ENCODE measurements at places on chromosomes 4 and X. TPM values are rescaled to one million over a fixed set of nuclear protein-coding genes. Genes with fewer than 3 reads are reported as not detected.

Gene PRPS2
- 17.8 TPM for polyA plus RNA-seq

Gene POLN
- polyA plus RNA-seq: 0.82 TPM

Gene CLCN4
- 3.3 TPM for polyA plus RNA-seq

Gene IL2
- not detected for polyA plus RNA-seq

Gene MECP2
- 5.0 TPM for polyA plus RNA-seq

Gene KDR
- polyA plus RNA-seq: 29.1 TPM

Gene JADE3
- 4.8 TPM for polyA plus RNA-seq

Gene PDLIM5
- polyA plus RNA-seq: 37.3 TPM

Gene MGAT4D
- polyA plus RNA-seq: not detected

Gene PLRG1
- polyA plus RNA-seq: 63.5 TPM

Gene SHROOM4
- polyA plus RNA-seq: 1.6 TPM

Gene UGT2B11
- polyA plus RNA-seq: not detected

Gene PTTG2
- not detected for polyA plus RNA-seq

Gene GUCY1A1
- polyA plus RNA-seq: not detected

Measured in H1 (cell line).